ENCODE measurements at places on chromosomes 12 and 14.
A peak's percentile ranks its signal among the peaks of the same experiment; 100 is the strongest.

GRCh38 chr14:101197595-101198397, 294.3 kb upstream of the RTL1 start:
- no peak for DNase-seq

- no peak for DNase-seq
These were observed 41.4 kb downstream of the FBXL14 start for GRCh38 chr12:1552911-1553491.

GRCh38 chr12:66111605-66112004, 18.9 kb downstream of the LLPH start:
- DNase-seq: no peak

DNA sequence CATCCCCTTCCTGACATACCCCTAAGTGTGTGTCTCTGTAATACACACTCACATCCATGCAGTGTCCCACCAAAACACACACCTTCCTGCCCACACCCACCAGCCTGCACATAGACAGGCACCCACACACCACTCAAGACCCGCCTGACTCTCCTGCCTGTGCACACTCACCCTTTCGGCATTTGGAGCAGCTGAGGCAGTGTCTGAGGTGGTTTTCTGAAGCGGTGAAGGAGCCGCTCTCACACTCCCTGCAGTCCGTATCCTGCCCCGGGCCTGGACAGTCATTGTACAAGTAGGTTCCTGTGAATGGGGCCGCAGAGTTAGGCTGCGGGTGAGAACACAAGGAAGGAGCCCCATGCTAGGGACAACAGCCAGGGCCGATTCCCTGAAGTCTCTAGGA, 8.3 kb downstream of the TNFRSF1A start:
- no peak for DNase-seq

DNA sequence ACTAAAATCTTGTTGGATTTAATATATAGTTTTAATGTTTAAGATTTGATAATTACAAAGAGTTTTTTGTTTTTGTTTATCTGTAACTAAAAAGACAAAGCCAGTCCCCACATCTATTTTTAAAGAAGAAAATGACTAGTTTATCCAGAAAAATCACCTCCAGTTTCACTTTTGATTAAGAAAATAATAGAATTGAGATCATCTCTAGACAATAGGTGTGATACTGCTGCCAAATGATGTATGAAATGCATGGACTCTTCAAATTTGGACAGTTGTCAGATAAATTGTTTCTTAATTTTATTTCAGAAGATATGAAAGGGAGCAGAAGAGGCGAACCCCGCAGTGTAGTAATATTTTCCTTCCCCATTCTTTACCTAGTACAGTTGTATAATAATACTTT, 20.0 kb downstream of the PCNX4 start:
- no peak for DNase-seq

GRCh38 chr12:107145397-107145796, 52.0 kb upstream of the CRY1 start:
- DNase-seq: no peak

DNA sequence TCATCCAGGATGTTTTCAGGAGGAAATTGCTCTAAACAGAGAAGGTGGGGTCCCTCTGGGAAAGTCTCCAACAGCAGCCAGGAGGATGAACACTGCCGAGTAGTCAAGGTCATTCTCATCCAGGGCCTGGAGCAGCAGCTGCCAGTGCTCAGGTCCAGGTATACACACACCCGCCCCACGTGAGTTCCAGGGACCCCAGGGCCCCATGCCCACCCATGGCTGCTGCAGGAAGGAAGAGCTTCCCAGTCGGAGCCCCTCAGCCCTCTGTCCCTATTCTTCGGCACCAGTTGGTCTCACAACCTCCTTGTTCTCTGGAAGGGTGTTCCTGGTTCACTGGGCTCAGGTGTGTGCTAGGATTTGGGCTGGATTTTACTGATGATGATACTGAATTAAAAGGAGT, 72.7 kb downstream of the ACTN1 start:
- no peak for DNase-seq

- DNase-seq: peak; percentile 48
These were observed 11.8 kb upstream of the ENDOU start for GRCh38 chr12:47736877-47737676.

- no peak for DNase-seq
These were observed 2.3 kb upstream of the PSME1 start for GRCh38 chr14:24133735-24134134.

DNA sequence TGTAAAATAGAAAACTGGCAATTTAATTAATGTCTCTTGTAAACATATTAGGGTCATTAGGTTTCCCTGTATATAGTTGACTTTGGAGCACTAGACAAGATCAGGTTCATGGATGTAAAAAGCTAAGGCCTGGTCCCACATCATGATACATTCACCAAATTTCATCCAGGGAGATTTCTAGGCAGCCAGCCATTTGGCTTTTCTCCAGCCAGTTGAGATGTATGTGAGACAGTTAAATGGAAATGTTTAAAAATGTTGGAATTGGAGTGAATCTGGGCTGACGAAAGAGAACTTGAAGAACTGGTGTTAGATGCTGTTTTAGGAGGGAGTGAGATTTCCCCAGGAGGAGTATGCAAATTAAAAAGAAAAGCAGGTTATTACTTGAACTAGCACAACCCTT, 41.8 kb upstream of the CLEC14A start:
- no peak for DNase-seq

GRCh38 chr12:19624491-19624890, 185.2 kb downstream of the AEBP2 start:
- DNase-seq: no peak

GRCh38 chr14:76654573-76655108, 106.6 kb upstream of the VASH1 start:
- DNase-seq: no peak

GRCh38 chr14:100748403-100748802, 21.7 kb downstream of the DLK1 start:
- DNase-seq: no peak

GRCh38 chr12:9646794-9647781, 22.4 kb upstream of the CLEC2D start:
- DNase-seq: no peak

GRCh38 chr12:64792128-64792527, 32.3 kb upstream of the TBC1D30 start:
- DNase-seq: no peak

DNA sequence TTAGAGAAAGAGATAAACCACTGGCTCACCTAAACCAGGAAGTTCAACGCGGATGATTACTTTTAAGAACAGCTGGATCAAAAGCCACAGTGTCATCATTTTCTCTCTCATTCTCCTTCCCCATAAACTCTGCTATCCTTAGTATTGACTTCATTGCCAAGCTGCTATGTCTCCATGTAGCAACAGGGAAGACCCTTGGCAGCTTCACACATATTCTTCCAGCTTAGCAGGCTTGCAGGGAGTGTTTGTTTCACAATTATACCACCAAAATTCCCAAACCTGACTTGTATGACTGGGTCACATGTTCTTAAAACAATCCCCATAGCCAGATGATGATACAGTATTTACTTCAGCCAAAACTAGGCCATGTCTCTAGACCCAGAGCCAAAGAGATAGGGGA, 235.5 kb downstream of the PAWR start:
- no peak for DNase-seq

DNA sequence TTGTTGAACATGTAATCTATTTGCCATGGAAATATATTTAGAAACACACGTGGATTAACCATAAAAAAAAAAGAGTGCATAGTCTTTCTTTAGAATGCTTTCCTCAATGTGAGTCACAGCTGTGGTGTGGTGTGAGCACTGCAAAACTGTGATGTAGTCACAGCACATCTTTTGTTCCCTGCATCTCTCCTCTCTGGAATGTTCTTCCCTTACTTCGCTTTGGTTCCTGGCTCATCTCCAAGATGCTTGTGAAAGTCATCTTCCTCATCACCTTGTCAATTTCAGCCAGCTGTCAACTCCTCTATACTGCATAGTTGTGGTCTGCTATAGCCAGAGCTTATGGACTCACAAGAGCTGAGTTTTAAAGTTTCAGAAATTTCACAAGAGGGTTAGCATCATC, 60.2 kb downstream of the STAB2 start:
- DNase-seq: no peak

GRCh38 chr14:96055753-96056508, 16.8 kb downstream of the C14orf132 start:
- peak; percentile 60 for DNase-seq

GRCh38 chr14:58354808-58355207, 40.9 kb upstream of the TOMM20L start:
- DNase-seq: no peak

- DNase-seq: no peak
These were observed 8.3 kb downstream of the MVK start for GRCh38 chr12:109581856-109582255.

- no peak for DNase-seq
These were observed 238.3 kb downstream of the GALC start for GRCh38 chr14:87754520-87755223.

DNA sequence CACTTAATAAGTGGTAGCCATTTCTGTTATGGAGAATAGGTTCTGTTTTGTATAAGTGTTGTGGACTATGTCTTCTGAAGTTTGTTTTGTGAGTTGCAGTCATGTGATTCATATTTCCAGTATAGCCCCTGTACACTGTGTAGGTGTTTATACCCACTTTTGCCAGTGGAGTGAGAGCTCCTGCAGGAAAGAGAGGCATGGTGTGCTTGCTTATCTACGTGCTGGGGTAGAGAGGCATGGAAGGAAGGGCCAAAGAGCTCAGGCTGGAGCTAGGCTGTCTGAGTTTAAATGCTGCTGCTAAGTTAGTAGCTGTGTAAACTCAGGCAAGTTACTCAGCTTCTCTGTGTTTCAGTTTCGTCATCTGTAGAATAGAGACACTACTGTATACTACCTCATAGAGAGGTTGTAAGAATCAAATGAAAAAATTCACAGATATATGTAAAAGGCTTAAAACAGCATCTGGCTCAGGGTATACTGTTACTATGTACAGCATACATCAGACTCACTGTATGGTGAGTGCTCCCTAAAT, 88.2 kb upstream of the SLC38A2 start:
- DNase-seq: no peak

DNA sequence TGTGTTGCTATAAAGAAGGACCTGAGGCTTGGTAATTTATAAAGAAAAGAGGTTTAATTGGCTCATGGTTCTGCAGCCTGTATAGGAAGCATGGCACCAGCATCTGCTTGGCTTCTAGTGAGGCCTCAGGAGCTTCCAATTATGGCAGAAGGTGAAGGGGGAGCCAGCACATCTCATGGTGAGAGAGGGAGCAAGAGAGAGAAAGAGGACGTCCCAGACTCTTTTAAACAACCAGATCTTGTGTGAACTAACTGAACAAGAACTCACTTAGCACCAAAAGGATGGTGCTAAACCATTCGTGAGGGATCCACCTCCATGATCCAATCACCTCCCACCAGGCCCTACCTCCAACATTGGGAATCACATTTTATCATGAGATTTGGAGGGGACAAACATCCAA, 6.1 kb upstream of the SNAPC1 start:
- DNase-seq: no peak

- DNase-seq: no peak
These were observed 49.7 kb downstream of the TNFAIP2 start for GRCh38 chr14:103172921-103173320.

DNA sequence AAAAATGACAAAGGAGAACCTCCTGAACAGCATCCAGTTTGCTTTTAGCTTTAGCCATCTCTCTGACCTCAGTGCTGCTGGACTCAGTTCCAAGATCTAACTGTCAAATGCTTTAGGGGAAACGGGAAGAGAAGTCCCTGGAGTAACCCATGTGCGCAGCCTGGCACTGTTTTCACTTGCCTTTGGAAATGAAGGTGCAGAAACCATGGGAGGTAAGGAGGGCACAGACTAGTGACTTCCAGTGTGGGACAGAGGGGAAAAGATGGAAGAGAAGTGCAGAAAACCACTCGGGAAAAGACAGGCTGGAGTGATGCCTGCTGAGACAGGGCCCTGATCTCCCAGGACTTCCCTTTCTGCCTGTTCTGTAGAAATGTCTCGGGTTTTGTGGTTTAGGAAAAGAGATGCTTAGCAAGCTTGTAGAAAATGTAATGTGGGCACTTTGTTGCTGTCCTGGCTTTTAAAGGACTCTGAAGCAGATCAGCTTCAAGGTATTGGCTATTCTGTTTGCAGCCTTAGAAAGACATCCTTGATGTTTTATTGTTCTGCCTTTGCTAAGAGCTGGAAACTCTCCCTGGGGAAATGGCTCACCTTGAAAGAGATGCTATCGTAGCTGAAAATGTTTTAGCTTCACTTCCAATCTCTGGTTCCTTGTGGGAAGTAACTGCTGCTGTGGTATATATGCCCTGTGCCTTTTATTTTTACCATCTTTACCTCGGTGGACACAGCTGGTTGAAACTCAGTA, 124.6 kb upstream of the HIF1A start:
- DNase-seq: no peak

DNA sequence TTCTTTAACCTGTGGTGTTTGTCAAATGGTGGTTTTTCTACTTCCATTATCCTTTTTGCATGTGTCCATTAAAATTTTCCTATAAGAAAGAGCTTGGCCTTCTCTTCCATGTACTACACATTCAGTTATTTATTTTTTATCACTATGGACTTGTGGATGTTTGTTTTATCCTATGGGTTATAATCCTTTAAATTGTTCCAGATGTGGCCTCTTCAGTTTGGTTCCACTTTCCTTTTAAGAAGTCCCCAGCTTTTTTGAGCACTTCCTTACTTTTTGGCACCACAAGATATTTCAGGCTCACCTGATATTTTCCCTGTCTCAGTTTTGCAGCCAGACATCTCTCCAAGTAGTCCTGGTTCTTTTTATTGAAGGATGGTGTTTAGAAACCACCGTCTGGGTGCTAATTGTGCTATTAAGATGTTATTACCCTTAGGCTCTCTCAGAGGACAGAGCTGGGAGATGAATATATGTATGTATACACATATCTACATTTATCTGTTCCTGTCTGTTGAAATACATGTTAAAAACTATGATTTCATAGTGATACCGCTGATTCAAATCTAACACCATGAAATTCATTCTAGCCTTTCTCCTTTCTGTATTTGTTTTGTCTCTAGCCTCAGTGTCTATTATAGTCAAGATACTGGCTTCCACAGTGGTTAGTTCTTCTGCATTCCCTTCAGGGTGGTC, 408.5 kb upstream of the RGS6 start:
- DNase-seq: no peak

Measured in hypothalamus (tissue), 51 donors.